Calu3 (cell line): ENCODE measurements at places on chromosomes 5 and 9.

- H3K4me1 ChIP-seq, result no peaks in the 10 kb centered on the region
- no peak overlapping the region for H3K27ac ChIP-seq
- DNase-seq, result no peak
These were observed 101.5 kb upstream of the ARRDC3 start for GRCh38 chr5:91484662-91485061.

DNA sequence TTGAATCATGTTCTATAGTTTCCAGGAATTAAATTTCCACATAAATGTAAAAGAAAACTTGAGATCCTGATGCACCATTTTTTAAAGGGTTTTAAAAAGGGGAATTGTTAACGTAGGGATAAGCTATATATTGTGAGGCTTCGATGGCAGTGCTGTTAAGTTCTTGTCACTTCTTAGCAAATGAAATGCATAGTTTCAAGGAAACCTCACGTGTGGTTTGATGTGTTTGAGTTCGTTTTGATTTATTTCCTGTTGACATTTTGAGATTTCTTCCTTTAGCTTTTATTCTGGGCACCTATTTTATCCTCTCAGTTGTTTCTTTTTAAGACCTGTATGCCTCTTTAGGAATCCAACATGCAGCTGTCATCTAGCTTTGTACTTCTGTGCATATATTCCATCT, 301.0 kb downstream of the DOCK8 start:
- DNase-seq, result no peak
- H3K36me3 ChIP-seq, result no peaks in the 10 kb centered on the region
- H3K27me3 ChIP-seq, result no peaks in the 10 kb centered on the region
- no peak overlapping the region for H3K4me3 ChIP-seq

GRCh38 chr9:135198144-135198543, 110.7 kb downstream of the OLFM1 start:
- H3K4me3 ChIP-seq, result no peak overlapping the region
- H3K36me3 ChIP-seq, result no peaks in the 10 kb centered on the region
- DNase-seq, result no peak
- no peaks in the 10 kb centered on the region for H3K4me1 ChIP-seq
- H3K27ac ChIP-seq, result no peak overlapping the region
- H3K27me3 ChIP-seq, result peaks cover 14% of the 10 kb centered on the region

DNA sequence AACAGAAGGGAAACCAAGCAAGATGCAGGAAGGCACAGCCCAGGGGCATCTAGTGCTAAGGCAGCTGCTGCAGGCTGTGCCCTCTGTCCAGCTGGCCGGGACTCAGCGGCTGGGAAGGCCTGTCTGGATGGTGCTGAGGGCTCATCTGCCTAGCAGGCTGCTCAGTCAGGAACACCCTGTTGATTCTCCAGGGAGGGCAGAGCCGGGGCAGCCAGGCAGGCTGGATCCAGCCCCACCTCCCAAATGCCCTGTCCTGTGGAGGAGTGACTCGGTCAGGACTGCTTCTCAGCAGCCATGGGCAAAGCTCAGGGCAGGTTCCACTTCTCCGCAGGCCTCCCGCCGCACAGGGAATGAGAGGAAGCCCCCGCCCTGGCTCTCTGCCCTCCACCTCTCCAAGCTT, 7.8 kb upstream of the LCN9 start:
- no peaks in the 10 kb centered on the region for H3K36me3 ChIP-seq
- H3K27ac ChIP-seq, result no peak overlapping the region
- no peaks in the 10 kb centered on the region for H3K4me1 ChIP-seq
- H3K27me3 ChIP-seq, result peaks cover 29% of the 10 kb centered on the region
- no peak overlapping the region for H3K4me3 ChIP-seq
- DNase-seq, result no peak

- H3K36me3 ChIP-seq, result no peaks in the 10 kb centered on the region
- no peak overlapping the region for H3K27ac ChIP-seq
- H3K4me3 ChIP-seq, result no peak overlapping the region
- DNase-seq, result no peak
- H3K27me3 ChIP-seq, result no peaks in the 10 kb centered on the region
These were observed 12.8 kb downstream of the C5orf63 start for GRCh38 chr5:127060470-127060985.
